ENCODE measurements at places on chromosomes 4 and X. TPM values are rescaled to one million over a fixed set of nuclear protein-coding genes. Genes with fewer than 3 reads are reported as not detected.

GIMD1 gene
- not detected for total RNA-seq

PLAC8 gene
- not detected for total RNA-seq

GRCh38 chr4:55364691-55365344 is 18.8 kb downstream of the SRD5A3 start:
- H3K27me3 ChIP-seq = no peaks in the 10 kb centered on the region
- no peak for DNase-seq
- no peak overlapping the region for H3K27ac ChIP-seq
- H3K4me3 ChIP-seq = no peak overlapping the region
- peaks cover 10% of the 10 kb centered on the region for H3K36me3 ChIP-seq

LIMCH1 gene
- 9.8 TPM for total RNA-seq

GRCh38 chrX:1545776-1546408 is 8.9 kb upstream of the P2RY8 start:
- no peaks in the 10 kb centered on the region for H3K36me3 ChIP-seq
- no peak overlapping the region for H3K4me3 ChIP-seq
- no peaks in the 10 kb centered on the region for H3K4me1 ChIP-seq

SPANXA2 gene
- total RNA-seq = not detected

BEND4 gene
- not detected for total RNA-seq

GRCh38 chr4:53778155-53778554 is 186.9 kb upstream of the LNX1 start:
- no peaks in the 10 kb centered on the region for H3K27me3 ChIP-seq
- DNase-seq = no peak
- no peak overlapping the region for H3K27ac ChIP-seq
- H3K4me3 ChIP-seq = no peak overlapping the region
- no peaks in the 10 kb centered on the region for H3K36me3 ChIP-seq
- peaks cover 31% of the 10 kb centered on the region for H3K4me1 ChIP-seq

OTC gene
- total RNA-seq = not detected

CNKSR2 gene
- 1.7 TPM for total RNA-seq

CXXC4 gene
- not detected for total RNA-seq

- DNase-seq = no peak
- no peaks in the 10 kb centered on the region for H3K36me3 ChIP-seq
- H3K27me3 ChIP-seq = peaks cover 3% of the 10 kb centered on the region
Observed at GRCh38 chr4:65370709-65371108, 299.6 kb downstream of the EPHA5 start.

TLR3 gene
- total RNA-seq = 7.9 TPM

UGT2B11 gene
- total RNA-seq = not detected

DNA sequence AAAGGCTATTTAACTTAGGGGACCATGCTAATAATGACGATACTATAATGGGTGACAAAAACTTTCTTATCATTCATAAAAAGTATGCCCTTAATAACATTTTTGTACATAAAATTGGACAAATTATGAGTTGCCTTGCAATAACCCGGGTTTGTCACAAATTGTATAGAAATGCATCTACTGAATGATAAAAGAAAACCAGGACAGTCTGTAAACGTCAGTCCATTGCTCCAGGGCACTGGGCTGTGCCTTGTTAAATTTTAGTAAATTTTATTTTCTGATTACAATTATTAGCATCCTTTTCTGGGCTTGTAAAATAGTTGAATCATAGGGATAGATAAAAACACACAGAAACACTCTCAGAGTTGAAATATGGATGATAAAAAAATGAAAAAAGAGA is 778.3 kb downstream of the RAPGEF2 start:
- no peak overlapping the region for H3K4me3 ChIP-seq
- H3K4me1 ChIP-seq = no peaks in the 10 kb centered on the region
- peaks cover 3% of the 10 kb centered on the region for H3K27me3 ChIP-seq
